ENCODE measurements at places on chromosomes 11 and 22.

DNA sequence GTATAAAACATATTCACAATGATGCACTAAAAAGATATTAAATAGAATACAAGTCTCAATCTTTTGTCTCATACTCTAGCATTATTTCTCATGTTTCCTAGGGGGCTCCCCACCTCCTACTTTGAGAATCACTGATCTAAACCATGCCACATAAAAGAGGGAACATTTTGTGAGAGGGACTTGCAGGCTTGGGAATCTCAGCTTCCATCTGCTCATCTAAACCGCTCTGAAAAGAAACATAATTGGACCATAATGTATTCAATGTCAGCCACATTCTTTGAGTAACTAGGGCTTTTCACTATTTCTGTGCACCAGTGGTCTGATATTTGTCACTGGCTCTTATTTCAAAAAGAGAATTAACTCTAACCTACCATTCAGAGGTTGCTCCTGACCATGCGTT lies 6.4 kb upstream of the CSRP3 start:
- DNase-seq = no peak

GRCh38 chr11:65013130-65013887 lies 651 bp upstream of the ARL2 start:
- DNase-seq = peak; percentile 77

GRCh38 chr11:62786318-62787004 lies 741 bp upstream of the TMEM179B start:
- peak; percentile 70 for DNase-seq

GRCh38 chr22:29485448-29485847 lies 5.4 kb downstream of the NEFH start:
- no peak for DNase-seq

DNA sequence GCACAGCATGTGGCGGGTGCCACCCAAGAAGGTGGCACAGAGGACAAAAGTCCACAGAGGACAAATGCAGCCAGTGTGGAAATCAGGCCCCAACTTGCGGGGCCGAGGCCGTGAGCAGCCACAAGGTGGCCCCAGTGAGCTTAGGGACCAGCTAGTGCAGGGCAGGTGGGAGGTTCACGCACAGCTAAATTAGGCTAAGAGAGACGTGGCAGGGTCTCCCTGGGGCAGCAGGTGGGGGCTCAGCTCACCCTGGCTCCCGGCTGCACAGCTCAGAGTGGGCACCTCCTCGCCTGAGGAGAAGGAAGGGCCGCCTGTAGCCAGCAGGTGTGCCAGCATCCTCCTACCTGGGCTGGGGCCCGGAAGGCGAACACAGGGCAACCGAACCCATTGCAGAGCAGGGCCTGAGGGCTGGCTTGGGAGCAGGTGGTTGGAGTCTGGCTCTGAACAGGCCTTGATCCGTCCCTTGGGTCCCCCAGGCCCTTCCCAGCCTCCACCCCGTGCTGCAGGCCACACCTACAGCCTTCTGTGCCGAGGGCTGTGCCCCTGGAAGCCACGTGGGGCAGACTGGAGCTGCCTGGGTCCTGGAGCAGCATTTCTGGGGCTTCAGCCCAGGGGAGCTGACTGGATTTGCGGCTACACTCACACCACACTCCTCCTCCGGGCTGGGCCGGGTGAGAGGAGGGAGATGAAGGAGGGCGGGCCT lies 26.1 kb upstream of the CELSR1 start:
- DNase-seq = peak; percentile 61

- DNase-seq = no peak
Observed at GRCh38 chr11:60367896-60368295, 10.4 kb upstream of the MS4A7 start.

DNA sequence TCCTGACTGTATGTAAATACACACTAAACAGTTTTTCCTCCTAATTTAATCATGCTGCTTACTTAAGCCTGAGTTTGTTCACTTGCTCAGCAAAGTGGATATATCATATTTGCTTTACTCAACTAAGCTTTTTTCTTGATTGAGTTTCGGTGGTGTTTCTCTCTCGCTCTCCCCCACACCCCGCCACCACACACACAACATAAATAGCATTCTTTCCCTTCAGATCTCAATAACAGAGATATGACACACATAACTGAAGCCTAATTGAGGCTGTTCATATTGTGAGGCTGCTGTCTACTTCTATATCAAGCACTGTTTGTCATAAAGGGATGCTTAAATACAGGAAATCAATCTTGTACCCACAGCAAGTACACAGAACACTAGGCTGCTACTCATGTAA lies 364.9 kb downstream of the FAT3 start:
- no peak for DNase-seq

- DNase-seq = no peak
Observed at GRCh38 chr11:69054397-69055211, 5.9 kb downstream of the TPCN2 start.

- no peak for DNase-seq
Observed at GRCh38 chr11:68651208-68651984, 32.9 kb upstream of the GAL start.

DNA sequence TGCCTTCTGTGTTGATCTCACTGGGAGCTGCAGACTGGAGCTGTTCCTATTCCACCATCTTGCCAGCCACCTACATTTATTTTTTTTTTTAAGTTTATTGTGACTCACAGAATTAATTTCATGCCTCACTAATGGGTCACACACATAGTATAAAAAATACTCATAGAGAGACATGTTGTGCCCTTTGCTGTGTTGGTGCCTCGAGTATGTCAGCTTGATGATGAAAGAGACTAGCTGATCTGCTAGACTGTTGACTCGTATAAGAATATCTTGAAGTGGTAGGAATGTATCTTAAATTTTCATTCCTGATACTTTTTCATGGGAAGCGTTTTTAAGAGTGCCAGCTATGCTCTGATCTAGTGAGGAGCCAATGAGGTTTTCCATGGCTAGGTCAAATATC lies 28.6 kb upstream of the AMPD3 start:
- no peak for DNase-seq

DNA sequence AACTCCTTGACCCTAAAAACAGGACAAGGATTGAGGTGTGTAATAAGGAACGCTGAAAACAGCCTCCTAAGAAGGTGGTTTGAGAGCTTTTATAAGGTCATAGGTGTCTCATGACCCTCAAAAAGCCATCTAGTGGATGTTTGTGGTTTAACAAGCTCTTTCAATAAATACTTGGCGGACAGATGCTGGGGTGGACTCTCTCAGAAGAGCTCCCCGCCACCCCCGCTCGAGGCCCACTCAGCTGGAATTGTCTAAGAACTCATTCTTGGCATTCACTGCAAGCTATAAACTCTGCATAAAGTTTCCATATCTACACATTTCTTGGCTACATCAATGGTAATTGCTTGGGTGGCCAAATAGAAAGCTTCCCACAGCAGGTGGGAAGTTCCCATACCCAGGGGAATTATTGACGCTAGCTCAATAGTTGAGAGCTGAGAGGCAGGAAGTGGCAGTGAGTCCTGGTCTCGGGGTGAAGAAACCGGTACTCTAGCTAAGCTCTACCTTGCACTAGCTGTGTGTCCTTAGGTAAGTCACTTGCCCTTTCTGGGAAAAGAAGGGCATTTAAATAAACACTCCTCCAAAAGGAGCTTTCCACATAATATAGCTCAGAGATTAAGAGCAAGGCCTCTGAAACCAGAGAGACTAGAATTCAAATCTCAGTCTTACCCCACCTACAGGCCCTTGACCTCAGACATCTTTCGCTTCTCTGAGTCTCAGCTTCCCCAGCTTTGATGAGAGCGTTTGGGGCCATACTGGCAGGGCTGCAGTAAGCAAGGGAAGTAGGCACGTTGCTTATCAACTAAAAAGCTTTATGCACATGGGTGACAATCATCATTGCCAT lies 6.4 kb downstream of the MS4A15 start:
- DNase-seq = no peak

- no peak for DNase-seq
Observed at GRCh38 chr11:121887976-121888557, 227.9 kb downstream of the BLID start.

DNA sequence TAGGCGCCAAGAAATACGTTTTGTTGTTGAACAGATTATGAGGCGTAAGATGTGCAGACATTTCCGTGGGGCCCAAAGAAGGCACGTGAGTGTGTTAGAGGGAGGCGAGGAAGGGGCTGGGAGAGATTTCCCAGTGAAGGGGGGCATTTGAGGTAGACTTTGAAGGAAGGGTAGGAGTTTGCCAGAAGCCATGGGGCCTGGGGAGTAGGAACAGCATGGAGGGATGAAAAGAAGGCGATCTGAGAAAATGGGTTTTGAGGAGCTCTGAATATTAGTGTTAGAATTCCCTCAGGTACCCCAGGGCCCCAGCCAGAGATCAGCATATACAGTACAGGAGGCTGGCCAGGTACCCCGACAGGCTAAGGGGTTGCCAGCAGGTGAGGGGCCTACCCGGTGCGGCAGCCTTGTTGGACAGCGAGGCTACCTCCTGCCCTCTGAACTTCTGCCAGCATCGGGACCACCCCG lies 414 bp upstream of the MIEF1 start:
- no peak for DNase-seq

- DNase-seq = no peak
Observed at GRCh38 chr11:79110796-79111195, 330.0 kb downstream of the TENM4 start.

GRCh38 chr11:13104619-13105236 lies 95.6 kb downstream of the RASSF10 start:
- DNase-seq = no peak

DNA sequence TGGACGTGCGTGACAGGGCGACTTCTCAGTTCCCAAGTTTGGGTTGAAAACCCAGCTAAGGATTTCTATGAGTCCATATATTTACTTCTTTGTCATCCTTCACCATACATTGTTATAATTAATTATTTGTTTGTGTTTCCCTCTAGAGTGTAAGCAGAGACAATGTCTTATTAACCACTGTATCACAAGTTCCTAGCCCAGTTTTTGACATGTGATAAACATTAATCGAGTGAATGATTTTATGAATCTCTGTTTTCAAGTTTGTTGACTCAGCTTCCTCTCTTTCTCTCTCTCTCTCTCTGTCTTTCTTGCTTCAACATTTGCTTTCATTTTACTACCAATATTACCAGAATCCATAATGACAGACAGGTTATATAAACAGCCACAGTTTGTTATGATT lies 1259.6 kb upstream of the TENM4 start:
- DNase-seq = no peak

- DNase-seq = no peak
Observed at GRCh38 chr11:2085251-2086066, 53.7 kb downstream of the IGF2 start.

Measured in stimulated activated CD8-positive, alpha-beta memory T cell treated with anti-CD3 and anti-CD28 coated beads, Interleukin-15, amount 100 ng/mL, for 24 hours (primary cell).